DMS53 (cell line): ENCODE measurements at places on chromosomes 12 and 14.

DNA sequence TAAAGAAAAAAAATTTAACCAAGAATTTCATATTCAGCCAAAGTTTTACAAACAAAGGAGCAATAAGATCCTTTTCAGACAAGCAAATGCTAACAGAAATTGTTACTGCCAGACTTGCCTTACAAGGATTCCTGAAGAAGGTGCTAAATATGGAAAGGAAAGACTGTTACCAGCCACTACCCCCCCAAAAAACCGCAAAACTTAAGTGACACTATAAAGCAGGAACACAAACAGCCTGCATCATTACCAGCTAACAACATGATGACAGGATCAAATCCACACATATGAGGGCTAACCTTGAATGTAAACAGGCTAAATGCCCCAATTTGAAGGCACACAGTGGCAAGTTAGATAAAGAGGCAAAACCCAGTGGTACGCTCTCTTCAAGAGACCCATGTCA lies 55.7 kb downstream of the APOBEC1 start:
- DNase-seq: no peak

- DNase-seq: no peak
These were observed 265.6 kb upstream of the FAR2 start for GRCh38 chr12:28883406-28883997.

- DNase-seq: no peak
These were observed 15.1 kb upstream of the PPFIBP1 start for GRCh38 chr12:27508736-27509431.

- peak; percentile 51 for DNase-seq
These were observed 81.0 kb downstream of the NTS start for GRCh38 chr12:85955127-85955526.

DNA sequence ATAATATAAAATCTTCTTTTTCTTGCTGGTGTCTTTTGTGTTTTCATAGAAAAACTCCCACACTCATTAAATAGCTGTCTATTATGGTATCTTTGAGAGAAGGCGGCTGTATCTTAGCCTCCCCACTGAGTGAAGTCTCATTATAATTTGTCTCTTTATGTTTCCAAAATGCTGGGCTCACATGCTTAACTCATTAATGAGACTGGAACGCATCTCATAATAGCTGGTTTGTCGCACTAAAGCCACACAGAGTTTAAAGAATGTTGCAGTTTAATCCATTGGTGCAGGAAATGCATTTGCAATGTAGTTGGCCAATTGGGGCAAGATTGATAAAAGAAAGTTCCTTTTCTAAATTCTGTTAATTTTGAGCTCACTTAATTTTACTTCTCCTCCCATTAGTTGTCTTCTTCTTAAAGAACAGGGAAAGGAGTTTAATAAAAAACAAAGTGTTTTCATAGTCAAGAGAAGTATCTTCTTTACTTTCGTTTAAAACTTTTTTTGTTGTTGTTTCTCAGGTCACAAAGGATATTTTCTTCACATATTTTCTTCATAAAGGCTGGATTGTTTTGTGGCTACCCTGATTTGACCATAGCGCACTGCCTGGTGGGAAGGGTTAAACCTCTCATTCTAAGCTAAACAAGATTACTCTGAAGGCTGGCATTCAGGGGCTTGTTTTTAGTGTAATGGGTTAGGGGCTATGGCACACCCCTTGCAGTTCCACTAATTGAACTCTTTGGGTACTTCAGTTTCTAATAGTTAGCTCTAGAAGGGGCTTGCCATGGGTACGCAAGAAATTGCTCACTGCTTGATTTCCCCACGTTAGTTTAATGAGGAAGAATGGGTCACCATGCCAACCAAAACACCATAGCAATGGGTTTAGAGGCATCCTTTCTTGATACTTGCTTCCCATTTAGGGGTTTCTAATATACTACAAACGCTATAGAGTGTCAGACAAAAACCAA lies 197.0 kb downstream of the TMTC2 start:
- DNase-seq: no peak

DNA sequence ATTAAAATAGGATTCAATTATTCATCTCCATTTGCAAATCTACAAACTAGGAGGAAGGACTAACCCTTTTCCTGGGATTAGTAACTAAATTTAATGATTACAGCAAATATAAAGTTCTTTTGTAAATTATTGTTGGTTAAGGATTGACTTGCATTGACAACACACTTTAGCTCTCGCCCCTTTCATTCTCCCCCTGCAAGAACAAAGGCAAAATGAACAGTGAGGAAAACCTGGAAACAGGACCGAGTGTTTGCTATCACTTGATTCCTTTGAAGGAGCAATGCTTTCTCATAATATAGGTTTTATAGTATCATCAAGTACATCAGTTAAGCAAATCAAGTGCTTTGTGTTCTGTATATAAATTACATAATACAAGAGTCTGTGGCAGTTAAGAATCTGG lies 7.4 kb upstream of the COX16 start:
- peak; percentile 79 for DNase-seq

DNA sequence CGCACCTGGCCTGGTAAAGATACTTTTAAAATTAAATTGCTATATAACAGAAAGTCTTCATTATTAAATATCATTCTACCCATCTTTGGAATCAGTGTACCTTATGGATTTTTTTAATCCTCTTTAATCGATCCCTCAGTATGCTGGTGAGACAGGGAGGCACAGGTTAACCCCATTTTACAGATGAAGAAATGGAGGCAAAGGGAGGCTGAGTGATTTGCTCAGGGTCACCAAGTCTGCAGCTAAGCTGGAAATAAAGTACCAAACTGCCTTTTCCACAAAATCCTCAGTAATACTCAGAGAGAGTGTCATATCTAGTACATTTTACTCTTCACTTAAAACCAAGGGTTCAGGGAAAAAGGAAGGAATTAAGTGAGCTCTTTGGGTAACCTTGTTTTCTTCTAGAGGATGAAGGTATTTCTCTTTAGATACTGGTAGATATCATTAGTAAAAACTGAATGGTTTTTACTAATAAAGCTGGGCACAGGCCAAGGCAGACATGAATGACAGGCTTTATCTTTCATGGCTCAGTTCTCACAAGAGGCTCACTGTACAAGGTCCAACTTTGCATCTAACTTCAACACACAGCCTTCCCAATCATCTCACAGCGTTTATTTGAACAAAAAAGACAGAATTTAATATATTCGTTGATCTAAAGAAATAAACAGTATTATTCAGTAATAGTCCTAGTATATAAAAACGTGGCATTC lies 35.3 kb upstream of the TTC7B start:
- DNase-seq: no peak

DNA sequence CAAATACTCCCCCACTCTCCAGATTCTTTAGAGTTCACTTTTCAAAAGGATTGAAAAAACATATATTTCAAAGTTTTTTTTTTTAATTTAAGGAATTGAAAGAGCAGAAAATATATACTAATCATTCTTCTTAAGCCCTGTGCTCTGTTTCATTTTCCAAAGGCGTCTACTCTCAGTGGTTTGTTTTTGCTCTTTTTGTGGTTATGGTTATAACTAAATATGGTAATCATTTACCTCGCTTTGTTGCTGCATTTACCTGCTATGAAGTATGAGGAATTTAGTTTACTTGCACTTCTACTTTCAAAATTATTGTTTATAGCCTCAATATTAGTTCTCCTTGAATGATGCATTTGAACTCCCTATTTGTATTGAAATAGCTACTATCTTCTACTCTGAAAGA lies 55.9 kb upstream of the LRRK2 start:
- DNase-seq: no peak

- no peak for DNase-seq
These were observed 31.8 kb downstream of the PAH start for GRCh38 chr12:102885043-102885932.

- no peak for DNase-seq
These were observed 213.9 kb upstream of the FKBP4 start for GRCh38 chr12:2580821-2581220.
